ENCODE measurements at places on chromosomes 2 and 18.

DNA sequence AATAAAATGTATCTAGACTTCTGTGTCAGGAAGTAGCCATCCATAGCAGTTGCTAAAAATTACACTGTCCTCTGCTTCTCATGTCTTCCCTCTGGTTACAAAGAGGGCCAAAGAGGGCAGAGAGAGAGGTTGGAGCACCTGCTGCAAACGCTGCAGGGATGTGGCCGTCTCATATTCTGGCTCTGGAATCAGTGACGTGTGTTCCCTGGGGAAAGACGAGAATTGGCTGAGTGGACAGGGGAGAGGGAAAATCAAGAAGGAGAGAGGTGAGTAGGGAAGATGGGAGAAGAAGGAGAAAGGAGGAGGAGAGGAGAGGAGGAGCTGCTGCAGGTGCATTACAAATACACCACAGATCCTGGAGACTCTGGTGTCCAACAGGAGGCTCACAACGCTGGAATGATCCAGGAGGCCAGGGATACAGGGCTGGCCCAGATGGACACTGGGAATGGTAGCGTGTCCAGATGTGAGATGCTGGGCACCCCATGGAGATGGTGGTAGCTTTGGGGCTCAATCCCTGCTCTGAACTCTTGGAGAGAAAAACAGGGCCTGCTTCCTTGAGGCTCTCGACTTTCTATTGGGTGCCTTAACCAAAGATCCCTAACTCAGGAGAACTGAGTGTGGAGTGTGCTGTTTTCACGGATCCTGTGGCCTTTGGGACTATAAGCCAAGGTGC is 118.4 kb upstream of the PXDN start:
- no peak for DNase-seq

GRCh38 chr2:65215946-65216345 is 11.7 kb upstream of the ACTR2 start:
- DNase-seq, result no peak

DNA sequence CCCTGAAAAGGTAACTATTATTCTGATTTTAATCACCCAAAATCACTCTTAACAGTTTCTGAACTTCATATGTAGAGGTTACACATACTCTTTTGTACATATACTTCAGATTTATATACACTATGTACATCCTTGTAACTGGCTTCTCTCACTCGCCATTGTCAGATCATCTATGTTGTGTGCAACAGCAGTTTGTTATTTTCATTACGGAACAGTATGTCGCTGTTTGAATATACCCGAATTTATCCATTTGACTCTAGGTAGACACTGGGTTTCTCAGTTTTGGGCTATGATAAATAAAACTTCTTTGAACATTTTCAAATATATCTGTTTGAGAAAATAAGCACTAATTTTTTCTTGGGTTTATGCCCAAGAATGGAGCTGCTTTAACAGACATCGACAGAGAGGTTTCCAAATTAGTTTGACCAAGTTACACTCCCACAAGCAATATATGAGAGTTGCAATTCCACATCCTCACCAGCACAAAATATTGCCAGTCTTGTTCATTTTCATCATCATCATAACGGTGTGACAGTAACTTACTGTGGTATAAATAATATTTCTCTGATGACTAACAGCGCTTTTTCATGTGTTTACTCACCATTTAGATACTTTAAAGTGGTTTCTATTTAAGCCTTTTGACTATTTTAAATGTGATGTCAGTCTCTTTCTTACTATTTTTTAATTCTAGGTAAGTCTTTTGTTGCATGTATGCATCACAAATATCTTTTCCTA is 80.9 kb downstream of the SMC6 start:
- DNase-seq, result no peak

DNA sequence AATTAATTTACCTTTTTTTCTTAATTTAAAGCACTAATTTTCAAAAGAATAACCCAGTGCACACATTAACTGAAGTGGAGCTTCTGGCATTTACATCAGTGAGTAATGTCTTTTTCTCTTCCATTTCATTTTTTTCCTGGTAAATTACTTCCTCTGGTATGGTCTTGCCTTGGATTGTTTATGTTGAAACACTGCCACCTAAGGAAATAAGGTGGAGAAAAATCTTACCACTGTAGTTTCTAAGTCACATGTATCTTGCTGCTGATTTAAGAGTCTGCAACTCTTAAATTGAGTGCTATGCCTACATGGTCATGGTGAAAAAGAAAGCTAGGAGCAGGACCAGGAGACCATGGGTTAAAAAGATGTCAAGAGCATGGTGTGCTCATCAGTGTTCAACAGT is 51.0 kb downstream of the TTC27 start:
- no peak for DNase-seq

DNA sequence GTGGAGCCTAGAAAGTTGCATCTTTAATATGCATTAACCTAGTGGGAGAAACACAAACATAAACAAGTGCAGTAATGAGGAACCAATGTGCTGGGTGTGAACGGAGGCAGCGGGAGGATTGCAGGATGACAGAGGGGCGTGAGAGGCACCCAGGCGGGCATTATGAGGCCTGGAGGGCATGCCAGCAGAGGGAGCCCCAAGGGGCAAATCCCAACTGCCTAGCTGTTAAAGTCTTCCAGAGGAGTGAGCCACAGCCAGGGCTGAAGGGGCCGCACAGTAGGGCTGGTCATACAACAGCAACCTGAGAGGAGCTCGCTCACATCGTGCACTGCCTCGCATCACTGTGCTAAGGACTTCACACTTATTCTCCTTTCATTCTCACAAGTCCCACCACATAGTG is 13.3 kb upstream of the PRELID3A start:
- no peak for DNase-seq

- DNase-seq, result no peak
Observed at GRCh38 chr2:127525691-127526131, 578 bp downstream of the IWS1 start.

DNA sequence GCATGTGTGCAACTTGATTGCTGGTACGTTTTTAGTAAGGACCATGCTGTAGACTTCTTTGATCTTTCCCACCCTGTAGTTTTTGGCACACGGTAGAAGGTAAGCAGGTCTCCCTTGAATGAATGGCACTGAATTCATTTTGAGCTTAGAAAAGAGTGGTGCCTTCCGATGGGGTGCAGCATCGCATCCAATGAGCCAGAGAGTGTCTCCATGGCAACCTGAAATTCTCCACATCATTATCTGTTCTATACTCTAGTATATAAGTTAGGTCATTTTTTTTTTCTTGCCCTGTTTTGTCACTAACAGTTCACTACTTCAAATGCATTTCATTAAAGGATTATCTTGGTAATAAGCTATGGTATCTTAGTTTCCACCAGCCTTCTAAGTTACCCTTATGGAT is 81.2 kb upstream of the REV1 start:
- DNase-seq, result no peak

GRCh38 chr2:237726401-237726830 is 72.2 kb upstream of the RBM44 start:
- DNase-seq, result no peak

DNA sequence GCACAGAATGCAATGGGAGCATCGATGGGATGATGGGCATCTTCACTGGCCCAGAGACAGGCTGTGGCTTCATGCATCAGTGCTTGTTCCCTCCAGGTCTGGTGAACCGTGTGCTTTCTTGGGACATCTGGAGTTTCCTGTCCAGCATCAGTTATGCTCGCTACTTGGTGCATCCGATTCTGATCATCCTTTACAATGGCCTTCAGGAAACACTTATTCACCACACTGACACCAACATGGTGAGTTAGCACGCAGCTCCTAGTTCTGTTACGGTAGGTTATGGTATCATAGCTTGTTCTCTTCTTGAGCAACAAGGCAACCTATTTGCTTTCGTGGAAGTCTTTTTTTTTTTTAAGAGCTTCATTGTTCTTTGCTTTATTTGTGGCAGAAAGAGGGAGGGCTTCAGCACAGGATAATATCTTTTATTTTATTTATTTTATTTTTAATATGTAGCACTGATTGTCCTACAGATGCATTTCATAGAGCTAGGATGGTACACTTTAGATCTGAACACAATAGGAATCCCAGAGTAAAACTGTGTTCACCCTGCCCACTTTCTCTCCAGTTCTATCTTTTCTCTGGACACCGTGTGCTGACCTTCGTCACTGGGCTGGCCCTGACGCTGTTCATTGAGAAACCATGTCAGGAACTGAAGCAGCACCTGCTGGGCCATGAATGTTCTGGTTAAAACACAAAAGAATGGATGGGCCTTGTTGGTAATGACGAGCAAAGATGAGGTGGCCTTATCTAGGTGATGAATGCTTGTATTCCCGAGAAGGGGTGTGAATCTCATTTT is 71.2 kb upstream of the SEC11C start:
- no peak for DNase-seq

GRCh38 chr2:45860136-45861121 is 209.0 kb downstream of the PRKCE start:
- DNase-seq, result no peak

- DNase-seq, result no peak
Observed at GRCh38 chr2:26177122-26177521, 4.2 kb downstream of the GAREM2 start.

DNA sequence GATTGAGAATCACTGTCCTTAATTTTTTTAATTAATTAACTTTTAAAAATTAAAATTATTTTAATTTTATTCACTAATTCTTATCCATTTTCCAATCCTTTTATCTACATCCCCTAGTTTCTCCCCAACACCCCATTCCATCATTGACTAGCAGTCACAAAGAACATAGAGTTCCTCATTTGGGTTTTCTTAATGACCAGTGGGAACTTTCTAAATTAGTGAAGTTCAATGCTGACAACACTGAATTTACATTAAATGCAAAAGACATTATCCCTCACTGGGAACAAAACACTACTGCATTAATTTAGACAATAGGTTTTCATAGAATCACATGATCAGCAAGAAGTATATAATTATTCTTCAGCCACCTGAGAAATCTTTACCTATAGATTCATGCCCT is 80.6 kb upstream of the GLS start:
- no peak for DNase-seq

DNA sequence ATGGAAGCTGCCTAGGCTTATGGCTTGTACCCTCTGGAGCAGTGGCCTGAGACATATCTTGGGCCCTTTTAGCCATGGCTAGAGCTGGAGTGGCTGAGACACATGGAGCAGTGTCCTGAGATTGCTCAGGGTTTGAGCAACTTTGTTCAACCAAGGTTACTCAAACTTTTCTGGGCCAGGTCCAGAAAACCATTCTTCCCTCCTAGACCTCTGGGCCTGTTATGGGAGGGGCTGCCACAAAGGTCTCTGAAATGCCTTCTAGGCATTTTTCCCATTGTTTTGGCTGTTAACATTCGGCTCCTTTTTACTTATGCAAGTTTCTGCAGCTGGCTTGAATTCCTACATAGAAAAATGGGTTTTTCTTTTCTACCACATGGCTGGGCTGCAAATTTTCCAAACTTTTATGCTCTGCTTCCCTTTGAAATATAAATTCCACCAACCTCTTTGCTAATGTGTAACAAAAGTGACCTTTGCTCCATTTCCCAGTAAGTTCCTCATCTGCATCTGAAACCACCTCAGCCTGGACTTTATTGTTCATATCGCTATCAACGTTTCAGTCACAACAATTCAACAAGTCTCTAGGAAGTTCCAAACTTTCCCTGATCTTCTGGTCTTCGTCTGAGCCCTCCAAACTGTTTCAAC is 84.9 kb upstream of the MAP4K3 start:
- DNase-seq, result no peak

DNA sequence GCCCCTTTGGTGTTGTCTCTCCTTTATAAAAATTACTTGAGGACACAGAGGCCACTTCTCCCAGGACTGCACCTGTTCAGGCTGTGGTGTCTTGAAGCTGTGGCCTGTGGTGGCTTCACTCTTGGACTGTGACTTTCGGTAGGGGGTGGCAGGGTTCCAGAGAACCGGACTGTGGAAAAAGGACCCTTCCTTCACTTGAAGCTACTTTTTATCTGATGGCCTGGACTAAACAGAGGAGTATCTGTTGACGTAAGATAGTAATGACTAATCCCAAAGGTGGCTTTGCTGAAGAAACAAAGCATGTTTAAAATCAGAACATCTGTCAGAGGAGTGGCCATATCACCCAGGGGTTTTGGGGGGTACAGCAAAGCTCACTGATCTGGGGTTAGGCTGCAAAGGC is 60.8 kb downstream of the CENPO start:
- no peak for DNase-seq
